Activated CD4-positive, alpha-beta T cell treated with anti-CD3 and anti-CD28 coated beads, Interleukin-2, amount 10 ng/mL, durations not matched to agents 24 days and 14 days (primary cell): ENCODE measurements at places on chromosomes 12 and 14. TPM values are rescaled to one million over a fixed set of nuclear protein-coding genes. Genes with fewer than 3 reads are reported as not detected.

Gene KRT86
- 0.44 and 0.64 TPM in 2 replicates for total RNA-seq

GRCh38 chr12:80617733-80618132, 89.7 kb upstream of the MYF6 start:
- no peak overlapping the region for H3K27ac ChIP-seq
- no peaks in the 10 kb centered on the region for H3K27me3 ChIP-seq
- DNase-seq = no peak
- no peaks in the 10 kb centered on the region for H3K4me1 ChIP-seq
- H3K36me3 ChIP-seq = no peaks in the 10 kb centered on the region

Gene CACNB3
- total RNA-seq = 9.9 and 11.2 TPM in 2 replicates

Gene CLEC4C
- total RNA-seq = not detected in 2 replicates

GRCh38 chr14:104972301-104973134, 5.7 kb downstream of the AHNAK2 start:
- peaks cover 11% of the 10 kb centered on the region for H3K27me3 ChIP-seq
- peaks cover 4% of the 10 kb centered on the region for H3K4me1 ChIP-seq
- H3K27ac ChIP-seq = no peak overlapping the region
- no peak overlapping the region for H3K4me3 ChIP-seq
- no peak for DNase-seq

- peaks cover 64% of the 10 kb centered on the region for H3K4me1 ChIP-seq
- peaks cover 8% of the 10 kb centered on the region for H3K36me3 ChIP-seq
- H3K27ac ChIP-seq = no peak overlapping the region
Observed at GRCh38 chr12:104746467-104747088, 211.5 kb downstream of the SLC41A2 start.

DNA sequence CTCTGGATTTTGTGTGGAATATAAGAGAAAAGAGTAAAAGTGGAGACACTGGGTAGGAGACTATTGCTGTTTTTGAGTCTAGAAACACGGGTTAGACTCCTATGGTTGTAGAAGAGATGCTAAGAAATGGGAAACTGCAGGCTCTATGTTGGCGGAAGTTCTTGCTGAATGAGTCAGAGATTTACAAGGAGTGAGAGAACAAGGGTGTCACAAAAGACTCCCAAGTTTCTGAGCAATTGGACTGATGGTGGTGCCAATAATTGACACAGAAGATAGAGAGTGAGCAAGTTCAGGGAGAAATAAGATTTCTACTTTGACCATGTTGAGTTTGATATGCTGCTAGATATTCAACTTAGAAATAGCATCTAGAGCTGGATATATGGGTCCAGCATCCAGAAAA, 2.6 kb upstream of the PRKD1 start:
- H3K27me3 ChIP-seq = peaks cover 33% of the 10 kb centered on the region
- DNase-seq = no peak
- H3K36me3 ChIP-seq = peaks cover 2% of the 10 kb centered on the region
- H3K27ac ChIP-seq = no peak overlapping the region
- H3K4me3 ChIP-seq = no peak overlapping the region
- H3K4me1 ChIP-seq = peaks cover 4% of the 10 kb centered on the region

Gene MIA2
- 18.7 and 21.8 TPM in 2 replicates for total RNA-seq

GRCh38 chr14:24556756-24557155, 19.3 kb downstream of the CTSG start:
- no peaks in the 10 kb centered on the region for H3K27me3 ChIP-seq
- no peaks in the 10 kb centered on the region for H3K36me3 ChIP-seq
- no peak overlapping the region for H3K4me3 ChIP-seq
- no peak overlapping the region for H3K27ac ChIP-seq
- peaks cover 2% of the 10 kb centered on the region for H3K4me1 ChIP-seq
